GM04503 (cell line): ENCODE measurements at places on chromosomes 6 and 20.

GRCh38 chr20:41011551-41012067 is 17.0 kb upstream of the TOP1 start:
- no peak for DNase-seq

DNA sequence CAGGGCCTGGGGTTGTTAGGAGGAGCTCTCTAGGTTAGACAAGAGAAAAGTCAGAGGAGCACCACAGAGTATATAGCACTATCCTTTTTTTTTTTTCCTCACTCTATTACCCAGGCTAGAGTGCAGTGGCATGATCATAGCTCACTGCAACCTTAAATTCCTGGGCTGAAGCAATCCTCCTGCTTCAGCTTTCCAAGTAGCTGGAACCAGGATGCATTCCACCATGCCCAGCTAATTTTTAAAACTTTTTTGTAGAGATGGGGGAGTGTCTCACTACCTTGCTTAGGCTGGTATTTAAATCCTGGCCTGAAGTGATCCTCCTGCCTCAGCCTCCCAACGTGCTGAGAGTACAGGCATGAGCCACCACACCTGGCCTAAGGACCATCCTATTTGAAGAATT is 19.3 kb upstream of the AKIRIN2 start:
- no peak for DNase-seq

DNA sequence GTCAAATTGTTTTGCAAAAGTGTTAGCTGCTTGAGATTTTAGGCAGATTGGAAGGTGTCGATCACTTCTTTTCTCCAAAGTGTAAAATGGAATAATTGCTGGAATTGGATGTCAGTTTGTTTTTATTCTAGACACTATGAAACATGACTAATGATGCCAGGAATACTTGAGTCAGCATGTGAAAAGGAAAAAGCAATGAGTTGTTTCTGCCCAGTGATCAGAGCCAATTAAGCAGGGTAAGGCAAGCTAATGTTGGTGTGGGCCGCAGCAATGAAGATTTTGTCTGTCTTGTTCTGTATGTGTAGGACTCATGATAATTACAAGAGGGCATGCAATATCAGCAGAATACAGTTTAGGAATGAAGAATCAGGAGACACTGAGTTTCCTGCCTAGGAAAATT is 110.3 kb downstream of the CARMIL1 start:
- DNase-seq: peak; percentile 27

DNA sequence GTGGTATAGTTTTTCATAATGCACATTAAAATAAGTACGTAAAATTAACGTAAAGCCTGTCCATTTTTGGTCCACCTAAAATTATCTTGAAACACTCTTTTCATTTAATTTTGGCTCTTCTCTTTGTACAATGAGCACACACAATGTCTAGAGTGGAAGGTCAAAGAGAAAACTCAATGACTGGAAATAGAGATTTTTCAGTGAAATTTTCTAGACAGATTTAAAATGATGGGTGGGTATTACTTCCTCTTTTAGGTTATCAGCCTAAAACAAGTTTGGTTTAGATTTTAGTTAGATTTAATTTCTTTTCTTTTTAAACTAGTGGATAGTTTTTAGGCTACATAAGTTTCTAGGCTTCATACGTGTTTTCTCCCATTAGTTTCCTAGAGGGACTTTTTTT is 24.9 kb downstream of the DSE start:
- no peak for DNase-seq

GRCh38 chr6:25027221-25027916 is 91.6 kb upstream of the RIPOR2 start:
- no peak for DNase-seq

GRCh38 chr20:41247523-41248367 is 69.8 kb downstream of the ZHX3 start:
- DNase-seq: no peak

- no peak for DNase-seq
These were observed 92.8 kb upstream of the FAM184A start for GRCh38 chr6:119171088-119171841.

DNA sequence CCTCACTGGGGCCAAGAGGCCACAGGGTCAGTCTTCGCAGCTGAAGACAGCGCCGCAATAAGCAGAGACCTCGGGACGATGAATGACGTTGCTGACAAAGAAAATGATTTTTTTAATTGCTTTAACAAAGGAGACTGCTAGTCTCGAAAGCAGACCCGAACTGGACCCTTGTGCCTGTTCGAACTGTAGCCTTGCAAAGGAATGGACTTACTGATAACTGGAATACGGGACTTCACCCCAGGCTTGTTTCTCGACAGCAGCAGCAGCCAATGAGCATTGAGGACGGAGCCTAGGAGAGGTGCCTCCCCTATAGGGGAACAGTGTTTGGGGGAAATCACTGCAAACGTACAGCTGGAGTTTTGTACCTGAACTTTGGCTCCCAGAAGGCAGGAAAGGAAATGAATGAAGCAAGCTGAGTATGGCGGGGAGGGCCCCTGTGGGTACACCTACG is 1.3 kb upstream of the TAF4 start:
- DNase-seq: no peak

GRCh38 chr6:22529866-22530265 is 39.5 kb upstream of the HDGFL1 start:
- no peak for DNase-seq

- no peak for DNase-seq
These were observed 44.7 kb upstream of the SIRPG start for GRCh38 chr20:1702328-1702727.

GRCh38 chr6:41411961-41412360 is 76.6 kb downstream of the NCR2 start:
- DNase-seq: no peak

- DNase-seq: no peak
These were observed 36.1 kb downstream of the EYA2 start for GRCh38 chr20:46930640-46931339.
